ENCODE measurements at places on chromosomes 2 and 18.

GRCh38 chr2:164771897-164772296 is 69.7 kb downstream of the COBLL1 start:
- DNase-seq, result no peak

GRCh38 chr2:134446383-134447017 is 192.6 kb downstream of the MGAT5 start:
- DNase-seq, result no peak

DNA sequence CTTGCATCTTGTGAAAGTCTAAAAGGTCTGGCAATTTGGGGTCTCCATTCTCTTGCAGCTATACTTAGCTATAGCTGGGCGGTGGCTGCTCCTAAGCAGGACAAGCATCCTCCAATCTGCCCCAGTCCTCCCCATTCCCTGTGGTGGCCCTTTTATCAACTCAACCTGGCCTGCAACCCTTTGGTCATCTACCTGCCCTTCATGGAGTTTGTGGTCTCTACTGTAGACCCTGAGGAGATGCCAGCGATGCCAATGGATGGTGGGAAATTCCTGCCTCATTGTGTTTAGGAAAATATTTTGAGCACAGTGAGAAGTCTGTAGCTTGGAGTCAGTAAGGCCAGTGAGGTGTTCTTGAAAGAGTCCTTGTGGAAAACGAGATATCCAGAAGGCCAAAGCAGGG is 143.4 kb downstream of the CAPN13 start:
- DNase-seq, result no peak

DNA sequence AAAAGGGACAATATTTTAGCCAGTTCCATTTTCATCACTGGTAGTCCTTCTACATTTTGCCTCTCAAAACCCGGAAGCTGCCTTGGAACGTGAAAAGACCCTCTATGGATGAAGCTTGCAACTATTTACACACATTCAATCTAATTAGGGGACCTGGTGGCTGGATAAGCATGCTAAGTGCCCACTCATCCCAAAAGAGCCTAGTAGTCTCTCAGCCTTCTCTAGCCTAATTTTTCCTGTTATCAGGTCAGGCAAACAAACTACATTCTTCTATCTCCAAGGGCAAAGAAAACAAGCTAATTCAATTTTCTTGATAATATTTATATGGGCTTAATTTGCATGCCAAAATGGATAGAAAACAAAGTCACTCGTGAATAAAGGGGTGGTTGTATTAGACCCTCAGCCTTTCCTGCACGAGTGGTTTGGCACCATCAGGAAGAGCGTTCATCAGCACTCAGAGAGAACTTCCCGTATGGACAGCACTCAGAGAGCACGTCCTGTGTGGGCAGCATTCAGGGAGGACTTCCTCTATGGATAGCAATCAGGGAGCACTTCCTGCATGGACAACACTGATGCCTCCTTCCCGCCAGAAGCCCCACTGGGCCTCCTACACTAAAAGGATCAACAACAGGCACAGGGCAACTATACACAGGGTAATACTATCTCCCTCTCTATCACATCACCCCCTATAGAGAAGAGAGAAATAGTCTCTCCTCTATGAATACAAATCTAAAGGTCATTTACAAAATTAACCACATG is 122.2 kb downstream of the RBMS1 start:
- no peak for DNase-seq

- DNase-seq, result peak; percentile 63
Measured at GRCh38 chr2:37890893-37891495, 34.1 kb upstream of the RMDN2 start.

- DNase-seq, result no peak
Measured at GRCh38 chr18:32446780-32447179, 23.9 kb downstream of the GAREM1 start.

GRCh38 chr2:134785659-134786430 is 52.6 kb upstream of the ACMSD start:
- DNase-seq, result no peak

GRCh38 chr2:41032715-41033114 is 580.8 kb upstream of the SLC8A1 start:
- no peak for DNase-seq

DNA sequence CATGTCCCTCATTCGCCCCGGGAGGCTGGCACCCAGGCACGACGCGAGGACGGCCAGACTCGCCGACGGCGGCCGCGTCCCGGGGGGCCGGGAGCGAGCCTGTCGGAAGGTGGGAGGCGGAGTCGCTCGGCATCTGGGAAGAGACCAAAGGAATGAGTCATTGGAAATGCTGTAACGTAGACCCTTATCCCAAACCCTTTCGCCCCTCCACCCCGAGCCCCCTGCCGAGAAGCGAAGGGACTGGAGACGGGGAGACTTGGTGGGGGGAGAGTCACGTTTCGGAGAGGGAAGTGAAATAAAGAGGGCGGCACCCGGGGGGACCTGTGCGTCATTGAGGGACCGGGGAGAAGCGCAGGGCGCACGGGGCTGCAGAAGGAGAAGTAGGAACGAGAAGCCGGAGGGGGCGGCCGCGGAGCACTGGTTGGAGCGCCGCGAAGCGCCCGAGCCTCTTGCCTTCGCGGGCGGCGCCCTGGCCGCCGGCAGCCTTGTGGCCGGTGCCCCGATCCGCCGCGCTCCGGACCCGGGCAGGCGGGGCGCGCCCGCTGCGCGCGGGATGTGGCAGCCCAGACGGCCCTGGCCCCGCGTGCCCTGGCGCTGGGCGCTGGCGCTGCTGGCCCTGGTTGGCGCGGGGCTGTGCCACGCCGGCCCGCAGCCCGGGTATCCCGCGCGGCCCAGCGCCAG is at the start of gene EMILIN2:
Gene EMILIN2, plus strand, starts transcription at position 371 of the 681 bp plus-strand sequence. Its CDS starts 183 bp downstream, at position 554.
- DNase-seq, result no peak

GRCh38 chr2:26540961-26541360 is 63.0 kb upstream of the OTOF start:
- no peak for DNase-seq

DNA sequence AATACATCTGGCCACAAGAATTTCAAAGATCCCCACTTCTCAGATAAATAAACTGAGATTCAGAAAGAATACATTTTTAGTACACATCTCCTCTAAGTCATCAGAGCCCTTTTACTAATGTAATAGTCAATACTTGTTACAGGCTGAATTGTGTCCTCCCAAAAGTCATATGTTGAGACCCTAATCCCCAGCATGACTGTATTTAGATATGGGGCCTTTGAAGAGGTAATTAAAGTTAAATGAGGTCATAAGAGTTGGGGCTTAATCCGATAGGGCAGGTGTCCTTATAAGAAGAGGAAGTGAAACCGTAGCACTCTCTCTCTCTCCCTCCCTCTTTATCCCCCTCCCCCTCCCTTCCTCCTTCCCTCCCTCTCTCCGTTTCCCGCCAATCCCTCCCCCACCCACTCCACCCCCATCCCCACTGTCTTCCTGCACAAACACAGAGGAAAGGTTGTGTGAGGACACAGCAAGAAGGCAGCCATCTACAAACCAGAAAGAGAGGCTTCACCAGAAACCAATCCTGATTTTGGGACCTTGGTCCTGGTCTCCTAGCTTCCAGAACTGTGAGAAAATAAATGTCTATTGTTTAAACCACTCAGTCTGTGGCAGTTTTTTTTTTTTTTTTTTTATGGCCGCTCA is 66.6 kb upstream of the ZNF397 start:
- no peak for DNase-seq

GRCh38 chr2:43087413-43087812 is 139.0 kb downstream of the ZFP36L2 start:
- no peak for DNase-seq

Data from activated CD4-positive, CD25-positive, alpha-beta regulatory T cell (primary cell).